ENCODE measurements at places on chromosomes 5 and 9.

GRCh38 chr5:143708672-143709071 lies 103.3 kb upstream of the HMHB1 start:
- no peak for DNase-seq

- no peak for DNase-seq
Measured at GRCh38 chr5:163756170-163756569, 250.8 kb downstream of the MAT2B start.

GRCh38 chr5:165175041-165175440 lies 1669.6 kb downstream of the MAT2B start:
- no peak for DNase-seq

DNA sequence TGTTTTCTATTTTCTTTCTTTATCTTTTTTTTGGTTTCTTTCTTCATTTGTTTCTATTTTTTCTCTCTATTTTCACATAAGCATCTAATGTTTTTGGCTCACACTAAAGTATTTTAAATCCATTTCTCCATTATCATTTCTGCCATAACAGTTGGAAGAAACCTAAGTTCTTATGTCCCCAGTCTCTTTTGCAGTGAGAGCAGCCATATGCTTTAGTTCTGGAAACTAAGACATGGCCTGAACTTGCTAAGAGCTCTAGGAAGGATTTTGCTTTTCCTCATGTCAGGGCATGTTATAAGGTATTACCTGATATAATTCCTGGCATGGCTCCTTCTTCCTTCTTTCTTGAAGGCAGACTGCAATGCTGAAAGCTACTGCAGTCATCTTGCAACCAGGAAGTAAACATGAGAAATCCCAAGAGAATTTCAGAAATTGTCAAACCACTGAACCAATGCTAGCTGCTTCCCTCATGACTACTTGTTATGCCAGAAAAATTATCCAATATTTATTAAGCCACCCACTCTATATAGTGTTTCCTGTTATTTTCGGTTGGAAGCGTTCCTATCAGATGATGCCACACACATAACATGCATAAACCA lies 171.1 kb downstream of the TAF11L14 start:
- DNase-seq, result no peak

GRCh38 chr9:132998831-132999635 lies 20.5 kb downstream of the GFI1B start:
- no peak for DNase-seq

GRCh38 chr9:110048976-110049698 lies 158.8 kb downstream of the C9orf152 start:
- DNase-seq, result no peak

DNA sequence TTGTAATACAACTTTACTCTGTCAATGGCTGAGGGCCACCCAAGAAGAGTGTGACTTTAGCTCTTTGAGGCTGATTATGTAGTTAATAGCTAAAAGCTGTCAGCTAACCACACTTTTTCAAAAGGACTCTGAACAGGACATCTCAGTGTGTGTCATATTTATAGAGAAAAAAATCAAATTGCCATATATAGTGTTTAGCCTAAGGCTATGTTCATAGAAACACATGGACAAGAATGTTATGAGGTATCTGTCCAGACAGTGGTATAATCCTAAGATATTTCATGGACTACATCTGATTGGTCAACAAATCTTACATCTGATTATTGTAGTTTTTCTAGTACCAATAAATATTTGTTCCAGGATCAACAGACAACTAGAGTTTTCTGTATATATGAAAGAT lies 42.1 kb upstream of the CDH18 start:
- no peak for DNase-seq

DNA sequence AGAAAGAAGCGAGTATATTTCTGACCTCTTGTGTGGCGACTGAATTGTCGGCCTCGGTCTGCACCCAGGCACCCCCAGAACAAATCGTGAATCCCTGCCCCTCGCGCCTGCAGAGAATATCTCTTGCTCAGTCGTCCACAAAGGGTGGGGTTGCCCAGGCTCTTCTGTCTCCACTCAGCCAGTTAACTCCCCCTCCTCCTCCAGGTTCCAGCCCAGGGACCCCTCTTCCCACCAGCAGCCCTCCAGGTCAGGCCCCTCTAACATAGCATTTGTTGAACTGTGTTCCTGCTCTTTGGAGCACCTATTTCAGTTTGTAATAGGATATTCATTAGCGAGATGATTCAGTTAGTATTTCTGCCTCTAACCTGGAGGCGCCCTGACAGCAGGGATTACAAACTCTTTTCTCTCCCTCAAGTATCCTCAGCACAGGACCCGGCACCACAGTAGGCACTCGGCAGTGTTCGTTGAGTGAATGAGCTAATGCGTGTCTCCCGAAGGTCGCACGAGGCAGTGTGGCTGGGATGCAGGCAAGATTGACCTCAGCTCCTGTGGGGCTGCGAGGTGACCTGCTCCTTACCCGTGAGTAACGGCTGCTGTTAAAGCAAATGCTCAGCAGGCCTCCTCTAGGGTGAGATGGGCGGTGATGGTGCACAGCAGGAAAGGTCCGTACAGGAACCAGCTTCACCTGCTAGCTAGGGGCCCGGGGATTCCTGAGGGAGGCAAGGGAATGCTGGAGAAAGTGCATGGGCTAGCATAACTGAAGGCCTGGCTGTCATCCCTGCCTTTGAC lies 25.8 kb downstream of the ZBTB34 start:
- no peak for DNase-seq

- no peak for DNase-seq
Measured at GRCh38 chr9:76534026-76534425, 75.0 kb downstream of the GCNT1 start.

GRCh38 chr9:129141066-129142041 lies 30.1 kb downstream of the PTPA start:
- no peak for DNase-seq

GRCh38 chr5:112549605-112550166 lies 130.6 kb upstream of the EPB41L4A start:
- DNase-seq, result no peak

DNA sequence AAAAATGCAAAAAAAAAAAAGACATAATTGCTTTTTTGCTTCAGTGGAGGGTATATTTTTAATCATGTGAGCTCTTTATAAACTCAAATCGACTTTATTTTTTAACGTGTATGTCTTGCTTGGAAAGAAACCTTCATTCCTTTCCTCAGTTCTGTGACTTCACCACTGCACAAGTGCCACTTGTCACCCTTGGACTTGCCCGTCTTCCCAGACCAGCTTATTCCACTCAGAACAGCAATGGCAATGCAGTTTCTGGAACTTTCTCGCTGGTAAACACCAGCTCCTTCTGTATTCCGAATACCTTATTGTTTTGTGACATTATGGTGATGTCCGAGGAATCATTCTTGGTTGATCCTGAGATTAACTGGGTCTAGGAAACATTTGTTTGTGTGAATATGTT lies 440.5 kb upstream of the ADAMTS16 start:
- DNase-seq, result no peak

DNA sequence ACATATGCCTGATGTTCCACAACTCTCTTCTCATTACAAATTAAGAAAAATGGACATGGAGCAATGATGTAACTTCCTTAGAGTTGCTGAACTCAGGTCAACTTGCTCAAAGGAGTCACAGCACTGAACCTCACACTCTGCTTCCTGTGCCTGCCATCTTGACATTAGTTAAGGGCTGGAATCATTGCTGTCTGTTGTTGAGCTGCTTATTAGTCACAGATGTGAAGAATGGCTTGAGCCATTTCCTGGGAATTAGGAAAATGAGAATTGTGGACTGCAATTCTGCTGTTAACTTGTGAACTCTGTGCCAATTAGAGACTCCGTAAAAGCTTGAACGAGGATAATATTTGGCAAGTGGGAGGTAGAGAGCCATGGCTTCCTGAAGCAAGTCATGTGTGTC lies 212.0 kb downstream of the ADAMTS12 start:
- no peak for DNase-seq

Measured in posterior cingulate gyrus (tissue), 11 donors.